Fibroblast of skin of scalp (primary cell): ENCODE measurements at places on chromosomes 2 and 18.

DNA sequence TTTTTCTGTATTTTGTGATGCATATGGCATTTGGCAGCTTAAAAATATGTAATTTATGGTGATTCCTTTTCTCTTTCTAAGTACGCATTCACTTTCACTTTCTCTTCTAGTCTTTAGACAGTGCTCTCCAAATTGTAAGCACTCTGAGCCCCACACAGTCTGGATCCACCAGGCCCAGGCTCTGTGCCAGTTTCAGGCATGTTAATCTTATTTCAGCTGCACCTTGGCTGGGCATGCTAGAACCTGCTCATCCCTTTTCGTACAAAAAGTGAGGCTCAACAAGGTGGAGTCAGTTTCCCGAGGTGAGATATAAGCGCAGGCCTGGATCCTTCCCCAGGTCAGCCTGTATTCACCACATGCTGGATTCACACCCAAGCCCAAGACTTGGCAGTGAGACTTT is 203.9 kb downstream of the MTX2 start:
- DNase-seq = peak; percentile 54

DNA sequence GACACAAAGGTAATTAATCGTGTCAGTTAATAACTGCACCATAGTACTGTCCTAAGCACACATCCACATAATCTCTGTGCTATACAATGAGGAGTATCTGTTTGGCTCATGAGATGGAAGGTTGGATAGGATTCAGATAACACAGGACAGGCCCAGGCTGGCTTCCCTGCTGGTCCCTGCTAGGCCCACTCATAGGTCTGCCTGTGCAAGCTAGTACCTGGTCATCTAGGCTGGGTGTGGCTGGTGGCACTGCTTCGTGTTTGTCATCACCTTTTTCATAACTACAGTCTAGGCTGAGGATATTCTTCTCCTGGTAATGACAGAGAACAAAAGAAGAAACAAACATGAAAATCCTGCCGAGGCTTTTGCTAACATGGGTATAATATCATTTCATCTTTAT is 392.8 kb downstream of the TRIB2 start:
- DNase-seq = no peak

- DNase-seq = no peak
Observed at GRCh38 chr2:39000552-39000951, 110.9 kb downstream of the ARHGEF33 start.

DNA sequence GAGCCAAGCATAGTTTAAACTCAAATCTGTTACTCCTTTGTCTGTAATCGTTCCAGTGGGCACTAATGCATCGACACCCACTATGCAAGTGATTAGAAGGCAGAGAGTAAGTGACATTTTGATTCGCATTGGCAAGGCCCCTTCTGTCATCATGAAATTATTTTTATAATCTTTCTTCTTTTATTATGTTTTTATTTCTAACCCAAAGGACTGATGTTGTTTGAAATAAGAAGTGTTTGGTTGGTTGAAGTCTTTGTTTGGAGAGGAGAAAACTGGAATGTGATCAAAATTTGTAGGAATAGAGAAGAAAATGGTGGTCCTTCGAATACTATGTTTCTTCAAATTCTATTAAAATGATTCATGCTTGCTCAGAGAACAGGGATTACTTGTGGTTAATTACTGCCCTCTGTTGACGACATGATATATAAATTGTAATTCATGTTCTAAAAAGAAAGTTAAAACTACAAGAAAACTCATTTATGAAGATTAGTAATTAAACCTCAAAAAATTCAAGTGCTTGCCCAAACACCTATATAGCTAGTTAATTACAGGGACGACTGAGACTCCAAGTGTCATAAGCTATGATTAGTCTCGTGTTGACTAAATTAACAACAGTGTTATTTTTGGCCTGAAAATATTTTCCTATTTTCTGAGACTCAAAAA is 26.4 kb upstream of the TFPI start:
- DNase-seq = peak; percentile 78

- DNase-seq = no peak
Observed at GRCh38 chr2:170371231-170371998, 193.5 kb downstream of the MYO3B start.

GRCh38 chr2:237497838-237498186 is 10.8 kb downstream of the MLPH start:
- DNase-seq = peak; percentile 61

- DNase-seq = no peak
Observed at GRCh38 chr2:207775473-207775872, 5.8 kb upstream of the FZD5 start.

DNA sequence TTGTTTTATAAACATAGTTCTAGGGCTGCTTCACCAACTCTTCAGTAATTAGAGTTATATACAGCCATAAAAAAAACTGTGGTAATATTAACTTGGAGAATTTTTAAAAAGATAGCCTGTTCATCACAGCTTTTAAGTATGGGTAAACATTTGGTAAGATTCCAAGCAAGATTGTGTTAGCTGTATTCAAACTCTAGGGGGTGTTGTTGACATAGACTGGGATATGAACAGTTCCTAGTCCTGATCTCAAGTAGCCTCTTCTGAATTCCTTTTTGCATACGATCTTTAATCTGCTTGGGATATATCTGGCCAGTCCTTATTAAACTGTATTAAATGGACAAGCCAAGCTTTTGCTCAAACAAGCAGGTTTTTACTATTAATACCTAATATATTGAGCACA is 13.4 kb downstream of the NOP58 start:
- peak; percentile 66 for DNase-seq

DNA sequence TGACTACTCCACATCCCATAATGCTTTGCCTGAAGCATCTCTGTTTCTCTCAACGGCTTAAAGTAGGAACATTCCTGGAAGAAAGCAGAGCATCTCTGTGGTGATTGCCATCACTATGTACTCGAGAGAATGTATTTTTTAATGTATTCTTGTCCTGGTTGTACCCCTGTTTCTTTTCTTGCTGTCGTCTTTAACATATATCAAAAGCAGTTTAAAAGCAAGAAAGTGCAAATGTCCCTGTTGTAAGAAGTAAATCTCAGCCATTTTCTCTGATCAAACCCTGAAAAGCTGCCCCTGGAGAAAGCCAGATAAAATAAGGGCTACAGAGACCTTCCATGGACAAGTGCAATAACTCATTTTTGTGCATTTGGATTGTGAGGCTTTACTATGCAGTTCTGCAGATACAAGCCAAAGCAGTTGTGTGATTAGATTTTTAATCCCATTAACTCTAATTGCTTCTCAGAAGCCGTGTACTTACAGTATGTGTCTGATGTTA is 70.8 kb downstream of the XIRP2 start:
- DNase-seq = no peak

DNA sequence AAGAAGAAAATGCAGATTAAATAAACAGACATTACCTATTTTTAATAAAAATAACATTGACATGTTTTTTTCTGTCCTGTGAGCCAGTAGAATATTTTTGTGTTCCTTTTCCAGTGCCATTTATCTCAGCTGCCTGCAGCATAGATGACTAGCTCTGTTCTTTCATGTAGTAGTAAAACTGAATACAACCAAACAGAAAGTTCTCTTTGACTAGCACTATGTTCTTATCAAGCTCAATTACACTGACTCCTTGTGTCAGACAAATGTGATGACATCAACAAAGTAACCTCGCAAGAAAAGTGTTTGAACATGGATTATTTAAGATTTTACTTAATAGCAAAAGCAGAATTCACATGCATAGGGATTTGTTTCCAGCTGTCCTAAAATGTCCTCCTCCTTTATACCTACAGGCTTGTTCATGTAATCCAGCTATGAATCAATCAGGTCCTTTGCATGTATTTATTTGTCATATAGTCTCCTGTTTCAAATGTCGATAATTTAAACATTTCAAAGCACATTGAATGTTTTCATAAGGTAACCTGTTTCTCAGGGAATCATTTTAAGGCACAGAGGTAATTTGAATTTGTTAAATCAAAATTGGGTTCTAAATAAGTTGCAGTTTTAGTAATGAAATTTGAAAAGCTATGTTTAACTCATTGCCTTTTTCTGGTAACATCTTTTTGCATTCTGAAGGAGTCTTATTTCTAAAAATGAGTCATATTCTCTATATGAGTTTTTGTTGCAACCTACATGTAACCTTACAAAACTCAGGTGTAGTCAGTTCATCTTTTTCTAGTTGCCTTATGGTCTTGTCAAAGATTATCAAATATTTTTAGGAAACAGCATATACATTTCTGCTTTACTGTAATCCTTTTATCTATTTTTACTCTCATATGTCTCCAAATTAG is 215.3 kb upstream of the GULP1 start:
- no peak for DNase-seq

- DNase-seq = peak; percentile 83
Observed at GRCh38 chr2:241702155-241703031, 554 bp downstream of the ING5 start.

DNA sequence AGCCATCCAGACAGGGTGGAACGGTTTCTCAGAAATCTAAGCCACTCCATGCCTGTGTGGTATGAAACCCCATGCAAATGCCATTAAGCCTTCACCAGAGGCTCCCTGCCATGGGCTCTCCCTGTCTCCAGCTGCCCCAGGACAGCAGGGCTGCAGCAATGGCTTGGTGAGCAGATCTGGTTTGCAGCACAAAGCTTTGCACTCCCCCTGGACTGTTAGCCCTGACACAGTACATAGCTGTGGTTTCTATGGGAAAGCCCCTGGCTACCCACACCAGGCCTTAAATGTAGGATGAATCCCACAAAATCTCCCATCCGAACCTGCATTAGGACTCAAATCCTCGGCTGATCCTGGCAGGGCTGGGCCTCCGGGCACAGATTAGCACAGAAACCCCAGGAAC is 291.6 kb downstream of the TNS1 start:
- DNase-seq = peak; percentile 93

- DNase-seq = peak; percentile 65
Observed at GRCh38 chr2:174051741-174052583, 86.8 kb upstream of the SP3 start.

DNA sequence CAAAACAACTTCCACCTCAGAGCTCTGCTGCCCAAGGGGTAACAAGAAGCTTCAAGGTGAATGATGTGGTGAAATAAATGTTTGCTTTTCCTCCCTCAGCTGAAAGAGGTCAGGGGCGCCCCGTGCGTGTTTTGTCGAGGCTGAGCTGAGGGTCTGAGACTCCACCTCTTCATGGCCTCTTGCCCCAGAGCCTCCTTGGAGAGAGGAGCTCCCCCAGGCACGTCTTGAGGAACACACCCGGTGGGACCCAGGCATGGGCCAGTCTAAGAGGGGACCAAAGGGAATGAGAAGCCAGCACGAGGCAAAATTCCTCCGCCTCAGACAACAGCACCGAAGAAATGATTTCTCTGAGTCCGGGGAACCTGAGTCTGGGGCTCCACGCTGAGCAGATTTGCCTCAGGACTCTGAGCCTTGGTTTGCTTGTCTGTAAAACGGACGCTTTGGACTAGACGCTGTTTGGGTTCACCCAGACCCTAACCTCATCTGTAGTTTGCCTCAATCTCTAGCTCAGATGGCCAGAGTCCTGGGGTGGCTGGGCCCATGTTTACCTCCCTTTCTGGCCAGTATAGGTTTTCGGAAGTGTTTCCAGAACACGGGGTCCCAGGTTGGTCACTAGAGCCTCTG is 56.4 kb upstream of the ODC1 start:
- no peak for DNase-seq

- no peak for DNase-seq
Observed at GRCh38 chr18:68817584-68817983, 19.7 kb downstream of the CCDC102B start.
